ENCODE measurements at places on chromosomes 5 and 9. TPM values are rescaled to one million over a fixed set of nuclear protein-coding genes. Genes with fewer than 3 reads are reported as not detected.

GRCh38 chr5:36590513-36591286 is 15.7 kb upstream of the SLC1A3 start:
- DNase-seq = no peak

DNA sequence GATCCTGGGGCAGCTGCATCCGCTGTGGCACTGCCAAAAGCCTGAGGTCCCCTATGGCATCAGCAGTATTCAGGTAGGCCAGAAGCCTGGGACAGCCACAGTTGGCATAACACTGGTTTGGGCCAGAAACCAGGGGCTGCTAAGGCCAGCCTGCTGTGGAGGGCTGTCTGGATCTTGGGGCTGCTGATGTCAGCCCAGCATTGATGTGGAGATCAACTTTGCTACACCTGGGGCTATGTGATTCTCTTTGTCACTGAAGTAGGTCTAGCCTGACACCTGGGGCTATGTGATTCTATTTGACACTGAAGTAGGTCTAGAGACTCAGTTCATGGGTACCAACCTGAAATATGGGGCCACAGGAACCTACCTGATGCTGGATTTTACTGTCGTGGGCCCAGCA is 411.5 kb downstream of the RASEF start:
- no peak for DNase-seq

DNA sequence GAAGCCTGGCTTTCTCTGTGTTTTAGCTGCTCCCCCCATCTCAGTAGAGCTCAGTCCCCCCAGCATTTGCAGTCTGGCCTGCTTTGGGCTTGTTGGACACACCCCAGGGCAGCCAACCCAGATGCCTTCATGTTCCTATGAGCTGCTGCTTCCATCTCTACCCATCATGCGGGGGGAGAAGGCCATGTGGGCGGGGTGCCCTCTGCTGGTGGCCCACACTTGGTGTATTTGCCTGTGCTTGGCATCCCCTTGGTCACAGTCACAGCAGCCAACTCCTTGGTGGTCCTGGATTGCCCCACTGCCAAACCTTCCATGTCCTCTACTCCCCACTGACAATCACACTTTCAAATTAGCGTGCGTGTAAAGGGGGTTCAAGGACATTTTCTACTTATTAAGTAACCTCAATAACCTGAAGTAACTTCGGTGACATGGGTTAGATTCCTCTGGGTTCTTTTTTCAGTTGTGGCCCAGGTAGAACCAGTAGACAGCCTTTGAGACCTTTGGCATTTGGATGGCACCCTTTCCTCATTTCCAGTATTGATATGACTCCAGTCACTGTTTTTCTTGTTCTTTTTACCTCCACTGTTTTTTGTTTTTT is 42.8 kb downstream of the SNX30 start:
- DNase-seq = peak; percentile 65

- DNase-seq = peak; percentile 61
These were observed 36.3 kb downstream of the FAM163B start for GRCh38 chr9:133572821-133573361.

Gene PCDHGB2
- 4.3 TPM for total RNA-seq

Gene CLIC3
- total RNA-seq = 3.6 TPM

Gene KIF27
- 10.7 TPM for total RNA-seq

DNA sequence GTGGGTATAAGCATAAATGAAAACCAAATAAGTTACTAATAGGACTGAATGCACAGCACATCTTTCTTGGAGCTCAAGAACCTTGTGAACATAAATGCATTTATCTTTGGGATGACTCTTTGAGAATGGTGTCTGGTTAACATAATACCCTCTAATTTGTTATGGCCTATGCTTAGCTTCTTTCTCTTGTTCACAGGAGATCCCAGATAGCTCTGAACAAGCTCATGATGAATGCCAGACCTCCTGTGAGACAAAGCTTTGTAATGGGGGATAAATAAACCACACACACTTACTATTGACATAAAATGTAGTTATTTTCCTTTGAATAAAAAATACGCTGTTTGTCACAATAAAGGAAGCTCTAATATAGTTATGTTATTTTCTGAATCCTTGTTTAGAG is 111.5 kb downstream of the PSAT1 start:
- DNase-seq = no peak

Data from ureter (tissue), 1 donor.